Kasumi-1 (cell line): ENCODE measurements at places on chromosomes 2 and 18.

DNA sequence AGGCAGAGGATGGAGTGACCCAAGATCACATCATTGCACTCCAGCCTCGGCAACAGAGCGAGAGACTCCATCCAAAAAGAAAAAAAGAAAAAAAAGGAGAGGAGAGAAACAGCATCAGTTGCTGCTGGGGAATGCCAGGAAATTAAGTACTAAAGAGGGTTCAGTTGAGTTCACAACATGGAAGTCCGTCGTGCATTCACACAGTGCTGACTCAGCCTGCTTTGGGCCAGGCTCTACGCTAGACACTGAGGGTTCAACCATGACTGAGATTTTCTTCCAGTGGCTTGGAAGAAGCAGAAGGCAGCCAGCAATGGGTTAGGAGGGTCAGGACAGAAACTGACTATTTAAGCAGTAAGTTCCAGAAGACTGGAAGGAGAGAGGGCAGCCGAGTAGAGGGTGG lies 108.8 kb downstream of the FMNL2 start:
- no peak for DNase-seq

GRCh38 chr2:231710799-231711676 lies 2.7 kb downstream of the PTMA start:
- DNase-seq, result no peak

- DNase-seq, result no peak
These were observed 30.1 kb upstream of the MBOAT2 start for GRCh38 chr2:9033385-9034168.

DNA sequence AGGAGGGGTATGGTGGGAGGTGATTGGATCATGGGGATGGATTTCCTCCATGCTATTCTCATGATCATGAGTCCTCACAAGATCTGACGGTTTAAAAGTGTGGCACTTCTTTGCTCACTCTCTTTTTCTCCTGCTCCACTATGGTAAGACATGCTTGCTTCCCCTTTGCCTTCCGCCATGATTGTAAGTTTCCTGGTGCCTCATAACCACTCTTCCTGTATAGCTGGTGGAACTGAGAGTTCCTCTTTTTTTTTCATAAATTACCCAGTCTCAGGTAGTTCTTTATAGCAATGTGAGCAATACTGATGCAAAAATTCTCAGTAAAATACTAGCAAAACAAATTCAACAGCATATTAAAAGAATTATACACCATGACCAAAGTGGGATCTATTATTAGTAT lies 728.5 kb upstream of the SLC8A1 start:
- DNase-seq, result peak; percentile 55
